ENCODE measurements at places on chromosomes 6 and 20. TPM values are rescaled to one million over a fixed set of nuclear protein-coding genes. Genes with fewer than 3 reads are reported as not detected.

Gene PLTP
- total RNA-seq, result 145 TPM

Gene OPN5
- total RNA-seq, result not detected

Gene CFAP61
- 8.6 TPM for total RNA-seq

Gene POPDC3
- total RNA-seq, result 0.80 TPM

Gene MTFR2
- total RNA-seq, result 1.5 TPM

Gene C6orf132
- 13.5 TPM for total RNA-seq

Gene CALHM6
- total RNA-seq, result 9.1 TPM

Gene CTCFL
- not detected for total RNA-seq

Gene KCNG1
- total RNA-seq, result not detected

Gene C6orf118
- total RNA-seq, result 6.5 TPM

Gene KCNK16
- not detected for total RNA-seq

Gene PSMF1
- 131 TPM for total RNA-seq

Gene GPR63
- total RNA-seq, result 0.71 TPM

Gene CTAGE9
- total RNA-seq, result not detected

Gene TRIM26
- 46.0 TPM for total RNA-seq

Gene RGS17
- total RNA-seq, result 0.59 TPM

Gene HTR1B
- 0.18 TPM for total RNA-seq

Gene TSHZ2
- total RNA-seq, result 12.6 TPM
